ENCODE measurements at places on chromosomes 4 and X. TPM values are rescaled to one million over a fixed set of nuclear protein-coding genes. Genes with fewer than 3 reads are reported as not detected.

DNA sequence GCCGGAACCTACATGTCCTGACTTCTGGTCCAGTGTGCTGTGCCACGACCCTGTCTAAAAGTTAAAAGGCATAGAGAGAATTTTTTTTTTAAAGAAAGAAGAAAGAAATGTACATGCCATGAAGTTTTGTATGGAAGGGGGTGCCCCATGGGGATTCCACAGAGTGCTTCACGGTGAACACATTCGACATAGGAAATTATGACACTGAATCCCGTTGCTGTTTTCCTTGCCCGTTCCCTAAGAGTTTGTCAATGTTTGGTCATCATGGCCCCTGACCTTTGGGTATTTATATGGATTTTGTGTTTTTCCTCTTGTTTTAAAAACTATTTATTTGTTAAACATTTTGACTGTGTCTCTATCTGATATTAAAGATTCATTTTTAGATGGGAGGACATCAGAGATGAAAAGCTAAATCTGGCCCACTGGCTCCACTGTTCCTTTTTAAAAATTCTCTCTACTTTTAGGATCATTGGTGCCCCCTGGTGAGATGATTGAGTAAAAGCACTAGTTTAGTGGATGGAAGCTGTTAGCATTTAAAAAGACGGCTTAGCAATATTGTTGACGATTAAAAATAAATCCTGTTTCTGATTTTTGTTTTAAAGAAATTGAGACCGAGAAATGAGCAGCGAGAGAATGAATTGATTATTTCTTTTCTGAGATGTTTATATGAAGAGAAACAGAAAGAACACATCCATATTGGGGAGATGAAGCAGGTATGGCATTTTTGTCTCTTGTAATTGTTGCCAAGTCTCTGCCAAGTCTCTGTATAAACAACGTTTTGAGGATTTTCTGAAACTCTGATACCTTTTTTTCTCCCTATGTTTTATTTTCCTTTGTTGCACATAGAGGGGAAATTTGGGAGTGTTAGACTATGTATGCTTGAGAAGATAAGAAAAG is 75.0 kb downstream of the PTTG2 start:
- no peak overlapping the region for H3K27ac ChIP-seq
- H3K4me3 ChIP-seq = no peak overlapping the region
- H3K36me3 ChIP-seq = peaks cover 9% of the 10 kb centered on the region

GRCh38 chr4:38514465-38515146 is 149.4 kb upstream of the KLF3 start:
- no peak overlapping the region for H3K27ac ChIP-seq
- H3K4me3 ChIP-seq = no peak overlapping the region
- no peaks in the 10 kb centered on the region for H3K27me3 ChIP-seq

DNA sequence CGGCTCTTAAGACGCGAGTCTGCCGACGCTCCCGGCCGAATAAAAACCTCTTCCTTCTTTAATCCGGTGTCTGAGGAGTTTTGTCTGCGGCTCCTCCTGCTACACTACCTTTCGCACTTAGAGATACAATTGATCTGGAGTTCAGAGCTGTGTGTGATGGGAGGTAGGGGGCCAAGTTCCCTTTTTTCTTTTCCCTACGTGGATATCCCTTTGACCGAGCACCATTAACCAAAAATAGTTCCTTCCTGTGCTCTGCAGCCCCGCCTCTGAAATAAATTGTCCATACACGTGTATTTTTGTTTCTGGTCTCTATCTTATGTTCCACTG is 555 bp upstream of the PGM2 start:
- H3K27ac ChIP-seq = peak overlapping the region; percentile 93
- peak; percentile 16 for DNase-seq
- peaks cover 29% of the 10 kb centered on the region for H3K4me1 ChIP-seq
- H3K36me3 ChIP-seq = peaks cover 20% of the 10 kb centered on the region
- peak overlapping the region; percentile 97 for H3K4me3 ChIP-seq

- H3K36me3 ChIP-seq = no peaks in the 10 kb centered on the region
- no peaks in the 10 kb centered on the region for H3K27me3 ChIP-seq
- no peak for DNase-seq
- no peaks in the 10 kb centered on the region for H3K4me1 ChIP-seq
- H3K4me3 ChIP-seq = no peak overlapping the region
Measured at GRCh38 chr4:86818211-86818610, 31.0 kb downstream of the SLC10A6 start.

GRCh38 chr4:6258741-6259140 is 10.9 kb upstream of the WFS1 start:
- no peak overlapping the region for H3K4me3 ChIP-seq
- H3K27me3 ChIP-seq = peaks cover 28% of the 10 kb centered on the region
- H3K36me3 ChIP-seq = no peaks in the 10 kb centered on the region
- no peak overlapping the region for H3K27ac ChIP-seq
- H3K4me1 ChIP-seq = peaks cover 5% of the 10 kb centered on the region

DNA sequence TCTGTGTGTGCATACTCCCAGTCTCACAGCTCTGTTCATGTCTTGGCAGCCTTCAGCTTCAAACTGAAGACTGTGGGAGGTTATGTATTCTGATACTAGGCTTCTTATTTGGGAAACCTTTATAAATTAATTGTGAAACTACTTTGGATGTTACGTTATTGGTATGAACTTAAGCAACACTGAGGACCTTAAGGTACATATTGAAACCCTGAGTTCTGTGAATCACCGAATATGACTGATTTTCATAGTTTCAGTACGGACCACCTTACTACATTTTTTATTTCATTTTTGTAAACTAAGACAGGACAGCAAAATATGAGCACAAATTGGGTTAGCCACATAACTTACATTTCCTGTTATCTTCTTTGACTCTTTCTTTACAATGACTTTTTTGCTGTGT is 498.4 kb downstream of the PDGFC start:
- no peak for DNase-seq
- no peaks in the 10 kb centered on the region for H3K36me3 ChIP-seq
- no peak overlapping the region for H3K4me3 ChIP-seq

DNA sequence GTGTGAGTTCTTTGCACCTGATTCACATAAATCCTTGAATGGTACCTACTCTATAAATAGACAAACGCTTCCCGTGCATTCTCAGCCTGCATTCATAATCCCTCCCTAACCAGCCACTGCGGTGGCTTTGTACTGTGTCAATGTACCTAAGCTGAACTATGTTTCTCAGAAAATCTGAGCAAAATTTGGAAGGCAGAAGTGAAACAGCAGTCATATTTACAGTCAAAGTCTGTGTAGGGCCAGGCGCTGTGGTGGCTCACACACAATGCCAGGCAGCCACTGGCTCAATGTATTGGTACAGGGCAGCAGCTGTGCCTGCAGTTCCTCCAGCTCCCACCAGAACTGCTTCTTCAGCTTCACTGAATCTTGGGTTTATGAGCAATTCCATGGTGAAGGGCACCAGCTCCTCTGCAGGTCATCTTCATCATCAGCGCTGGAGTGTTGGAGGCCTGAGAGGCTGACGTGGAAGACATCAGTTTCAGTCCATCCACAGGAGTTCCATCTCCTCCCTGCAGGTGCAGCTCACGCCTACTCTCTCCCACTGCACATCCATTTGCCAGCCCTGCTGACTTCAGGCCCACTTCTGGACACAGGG is 32.3 kb upstream of the IRF2 start:
- H3K27me3 ChIP-seq = no peaks in the 10 kb centered on the region
- H3K27ac ChIP-seq = peak overlapping the region; percentile 22
- H3K4me1 ChIP-seq = peaks cover 33% of the 10 kb centered on the region
- H3K36me3 ChIP-seq = no peaks in the 10 kb centered on the region
- DNase-seq = peak; percentile 79

GRCh38 chrX:42978655-42979379 is 200.9 kb upstream of the PPP1R2C start:
- H3K4me1 ChIP-seq = peaks cover 6% of the 10 kb centered on the region
- no peak overlapping the region for H3K27ac ChIP-seq

DNA sequence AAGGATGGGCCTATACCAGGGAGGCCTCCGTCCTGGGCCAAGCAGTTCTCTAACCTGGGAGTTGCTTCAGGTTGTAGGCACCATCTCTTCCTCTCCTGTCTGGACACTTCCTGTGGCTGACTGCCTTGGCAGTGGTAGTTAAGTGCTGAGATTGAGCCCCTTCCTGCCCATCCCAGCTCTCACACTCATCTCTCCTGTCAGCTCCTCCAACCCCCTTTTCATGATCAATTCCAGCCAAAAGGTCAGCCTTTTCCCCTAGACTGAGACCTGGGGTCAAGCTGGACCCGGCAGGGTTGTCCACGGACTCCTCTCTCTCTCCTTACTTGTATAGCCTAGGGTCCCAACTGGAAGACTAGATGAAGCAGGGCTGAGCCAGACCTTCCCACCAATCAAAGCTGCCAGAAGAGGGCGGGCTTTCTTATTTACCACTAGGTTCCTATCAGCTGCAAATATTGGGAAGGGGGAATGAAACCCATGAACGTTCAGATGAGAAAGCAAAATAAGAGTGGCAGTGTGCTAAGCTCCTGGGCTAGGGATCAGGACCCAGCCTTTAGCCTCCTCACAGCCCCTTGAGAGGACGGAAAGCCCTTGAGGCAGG is 34.5 kb downstream of the KDM5C start:
- H3K27ac ChIP-seq = no peak overlapping the region
- no peak for DNase-seq
- H3K27me3 ChIP-seq = no peaks in the 10 kb centered on the region
- H3K4me1 ChIP-seq = peaks cover 25% of the 10 kb centered on the region
- H3K4me3 ChIP-seq = no peak overlapping the region

GRCh38 chrX:56764975-56765791 is 36.1 kb downstream of the NBDY start:
- H3K27ac ChIP-seq = peak overlapping the region; percentile 99
- no peak for DNase-seq
- peak overlapping the region; percentile 67 for H3K4me3 ChIP-seq
- H3K4me1 ChIP-seq = peaks cover 51% of the 10 kb centered on the region
- no peaks in the 10 kb centered on the region for H3K27me3 ChIP-seq
- H3K36me3 ChIP-seq = peaks cover 7% of the 10 kb centered on the region

- H3K27ac ChIP-seq = no peak overlapping the region
- H3K27me3 ChIP-seq = peaks cover 11% of the 10 kb centered on the region
- H3K4me3 ChIP-seq = no peak overlapping the region
- H3K36me3 ChIP-seq = no peaks in the 10 kb centered on the region
Measured at GRCh38 chr4:174071595-174071994, 211.9 kb downstream of the FBXO8 start.

- H3K4me1 ChIP-seq = no peaks in the 10 kb centered on the region
- no peak for DNase-seq
- H3K36me3 ChIP-seq = no peaks in the 10 kb centered on the region
- no peaks in the 10 kb centered on the region for H3K27me3 ChIP-seq
- H3K27ac ChIP-seq = no peak overlapping the region
Measured at GRCh38 chrX:125681058-125681457, 361.4 kb downstream of the TEX13C start.

DNA sequence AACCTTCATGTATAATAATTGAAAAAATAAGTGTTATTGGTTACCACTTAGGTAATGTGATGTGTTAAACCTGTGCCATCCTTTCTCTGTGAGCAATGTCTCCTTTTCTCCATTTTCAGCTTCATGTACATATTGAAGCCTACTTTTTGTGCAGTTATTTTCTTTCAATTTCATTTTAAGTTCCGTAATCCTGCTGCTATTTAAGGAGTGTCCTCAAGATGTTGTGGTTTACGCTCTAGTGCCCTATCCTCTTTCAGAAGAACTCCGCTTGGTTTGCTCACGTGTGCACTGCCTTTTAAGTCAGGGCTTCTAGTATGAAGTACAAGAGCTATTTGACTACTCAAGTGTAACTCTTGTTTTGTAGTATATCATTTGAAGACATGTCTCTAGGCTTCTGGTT is 2253.2 kb upstream of the TENM3 start:
- no peak overlapping the region for H3K27ac ChIP-seq
- no peak for DNase-seq
- no peaks in the 10 kb centered on the region for H3K36me3 ChIP-seq
- no peak overlapping the region for H3K4me3 ChIP-seq

Gene ZNF732
- total RNA-seq = not detected

Gene TMEM31
- 0.79 TPM for total RNA-seq

Gene BEX1
- 0.39 TPM for total RNA-seq
